ENCODE measurements at places on chromosomes 12 and 14.

- DNase-seq, result no peak
Measured at GRCh38 chr12:45259675-45260074, 43.8 kb downstream of the ANO6 start.

DNA sequence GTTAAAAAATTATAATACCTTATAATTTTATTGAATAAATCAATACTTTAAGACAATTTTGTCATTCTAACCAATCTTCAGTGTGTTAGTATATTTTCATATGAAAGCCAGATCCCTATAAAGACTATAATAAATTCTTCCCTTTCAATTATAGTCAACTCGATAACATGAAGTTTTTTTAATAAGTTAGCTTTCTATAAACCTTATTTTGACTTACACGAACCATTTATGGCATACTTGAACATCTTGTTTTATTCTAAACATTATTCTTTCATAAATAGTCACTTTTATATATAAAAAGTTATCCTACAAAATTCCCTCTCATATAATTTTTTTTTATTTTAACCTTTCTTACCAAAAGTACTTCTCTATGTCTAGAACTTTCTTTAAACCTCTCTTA is 1002.3 kb downstream of the TMEM121 start:
- no peak for DNase-seq

DNA sequence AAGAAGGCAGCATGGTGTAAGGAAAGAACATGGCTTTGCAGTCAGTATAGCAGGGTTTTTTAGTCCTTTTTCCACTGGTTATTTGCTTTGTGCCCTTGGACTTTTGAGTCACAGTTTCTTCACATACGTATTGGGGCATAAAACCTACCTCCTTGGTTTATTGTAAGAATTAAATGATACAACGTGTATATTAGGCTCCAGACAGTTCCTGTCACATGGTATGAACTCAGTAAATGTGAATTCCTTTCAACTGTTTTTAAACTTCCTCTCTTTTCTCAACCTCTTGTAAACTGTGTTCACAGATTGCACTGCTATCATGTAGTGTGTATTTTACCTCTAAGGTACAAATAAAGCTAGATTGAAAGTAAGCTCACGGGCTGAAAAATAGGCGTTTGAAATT is 29.5 kb downstream of the MSRB3 start:
- no peak for DNase-seq

DNA sequence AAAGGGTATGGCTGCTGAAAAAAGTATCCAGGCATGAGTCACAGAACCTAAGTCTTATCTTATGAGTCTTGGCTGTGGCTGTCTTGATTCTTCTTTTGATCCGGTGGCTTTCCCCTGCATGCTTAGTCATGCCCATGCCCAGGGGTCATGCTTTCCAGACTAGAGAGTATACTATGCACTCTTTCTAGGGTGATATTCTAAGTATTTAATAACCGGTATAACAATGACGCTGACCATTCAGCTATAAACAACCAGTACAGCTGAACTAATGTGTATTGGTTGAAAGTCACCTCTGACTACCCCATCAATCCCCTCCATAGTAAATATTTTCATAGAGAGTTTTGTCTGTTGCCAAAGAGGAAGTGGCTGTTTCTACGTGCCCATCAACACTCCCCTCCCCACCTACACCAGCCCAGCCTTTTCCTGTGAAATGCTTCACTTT is 34.7 kb upstream of the NRXN3 start:
- DNase-seq, result peak; percentile 69

DNA sequence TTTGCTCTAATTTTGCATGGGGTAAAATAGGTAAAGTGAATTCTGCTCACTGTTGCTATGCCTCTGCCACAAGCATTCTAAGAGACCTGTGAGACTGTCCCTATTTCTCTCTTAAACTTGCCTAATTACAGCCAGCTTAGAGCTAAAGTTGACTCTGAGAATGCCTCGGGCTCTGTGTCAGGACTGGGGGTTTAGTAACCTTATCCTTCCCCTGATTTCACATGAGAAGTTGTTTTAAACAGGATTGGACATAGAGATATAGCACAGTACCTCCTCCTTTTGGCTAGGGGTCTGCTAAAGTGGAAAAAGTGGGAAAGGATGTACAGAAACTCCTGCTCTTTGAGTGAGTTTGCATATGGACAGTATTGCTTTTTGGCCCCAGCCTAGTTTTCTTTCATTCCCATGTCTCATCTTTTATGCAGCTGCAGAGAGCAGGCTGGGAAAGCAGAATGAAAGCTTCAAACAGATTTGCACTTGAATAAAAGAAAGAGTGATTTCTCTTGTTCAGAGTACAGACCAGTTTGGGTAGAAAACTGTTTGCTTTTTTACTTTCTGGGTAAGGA is 122.0 kb downstream of the RAD51B start:
- no peak for DNase-seq

DNA sequence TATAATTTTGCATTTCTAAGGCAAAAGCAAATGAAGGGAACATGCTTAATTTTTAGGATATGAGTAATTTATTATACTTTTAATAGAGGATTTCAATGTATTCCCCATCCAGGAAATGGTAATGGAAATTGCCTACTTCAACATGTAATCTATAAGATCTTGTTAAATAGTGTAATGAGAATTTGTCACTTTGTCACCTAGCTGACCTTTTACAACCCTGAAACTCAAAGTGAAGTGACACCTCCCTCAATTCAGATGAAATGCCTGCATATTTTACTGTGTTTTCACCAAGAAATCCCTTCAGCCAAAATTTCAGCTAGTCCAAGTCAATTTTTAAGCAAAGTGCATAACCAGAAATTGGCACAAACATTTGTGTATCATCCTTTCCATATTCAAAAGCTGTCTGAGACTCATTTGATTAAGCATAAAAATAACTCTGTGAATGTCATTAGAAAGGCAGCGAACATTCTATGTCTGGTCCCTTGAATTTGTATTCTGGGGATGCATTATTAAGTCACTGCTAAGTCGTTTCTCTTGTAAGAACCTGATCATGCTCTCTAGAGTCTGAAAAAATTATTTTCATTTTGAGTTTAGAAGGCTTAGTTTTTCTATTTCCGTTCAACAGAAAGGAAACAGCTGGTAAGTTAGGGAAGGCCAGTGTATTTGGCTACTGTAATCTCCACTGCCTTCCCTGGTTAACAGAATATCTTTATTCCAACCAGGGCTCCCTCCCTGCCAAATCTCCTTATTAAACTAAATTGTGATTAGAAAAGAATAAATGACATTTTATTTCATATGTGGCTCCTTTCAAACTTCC is 100.8 kb downstream of the IGF1 start:
- DNase-seq, result no peak

- DNase-seq, result no peak
Measured at GRCh38 chr12:107668320-107669098, 17.1 kb upstream of the PWP1 start.

GRCh38 chr12:75317784-75318183 is 12.3 kb downstream of the CAPS2 start:
- DNase-seq, result no peak

GRCh38 chr14:54681811-54682261 is 114.9 kb downstream of the SAMD4A start:
- DNase-seq, result no peak

GRCh38 chr12:131640525-131640924 is 70.4 kb upstream of the SFSWAP start:
- DNase-seq, result no peak

DNA sequence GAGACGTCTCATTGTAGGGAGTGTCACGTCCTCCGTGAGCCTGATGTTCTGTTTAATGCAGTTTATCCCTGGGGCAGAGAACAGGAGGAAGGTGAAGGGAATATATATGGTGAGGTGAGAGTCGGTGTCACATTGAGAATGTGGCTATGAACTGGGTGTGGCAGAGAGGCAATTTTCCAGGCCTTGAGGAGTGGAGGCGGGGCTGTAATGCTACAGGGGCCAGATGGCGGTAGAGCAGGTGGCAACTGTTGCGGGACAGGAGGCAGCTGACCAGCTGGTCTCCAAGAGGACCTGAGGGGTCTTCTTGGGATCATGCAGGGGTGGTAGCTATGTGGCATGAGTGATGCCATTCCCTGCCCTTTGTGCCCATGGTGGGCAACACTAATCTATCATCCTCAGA is 59.6 kb downstream of the CACNA1C start:
- no peak for DNase-seq

DNA sequence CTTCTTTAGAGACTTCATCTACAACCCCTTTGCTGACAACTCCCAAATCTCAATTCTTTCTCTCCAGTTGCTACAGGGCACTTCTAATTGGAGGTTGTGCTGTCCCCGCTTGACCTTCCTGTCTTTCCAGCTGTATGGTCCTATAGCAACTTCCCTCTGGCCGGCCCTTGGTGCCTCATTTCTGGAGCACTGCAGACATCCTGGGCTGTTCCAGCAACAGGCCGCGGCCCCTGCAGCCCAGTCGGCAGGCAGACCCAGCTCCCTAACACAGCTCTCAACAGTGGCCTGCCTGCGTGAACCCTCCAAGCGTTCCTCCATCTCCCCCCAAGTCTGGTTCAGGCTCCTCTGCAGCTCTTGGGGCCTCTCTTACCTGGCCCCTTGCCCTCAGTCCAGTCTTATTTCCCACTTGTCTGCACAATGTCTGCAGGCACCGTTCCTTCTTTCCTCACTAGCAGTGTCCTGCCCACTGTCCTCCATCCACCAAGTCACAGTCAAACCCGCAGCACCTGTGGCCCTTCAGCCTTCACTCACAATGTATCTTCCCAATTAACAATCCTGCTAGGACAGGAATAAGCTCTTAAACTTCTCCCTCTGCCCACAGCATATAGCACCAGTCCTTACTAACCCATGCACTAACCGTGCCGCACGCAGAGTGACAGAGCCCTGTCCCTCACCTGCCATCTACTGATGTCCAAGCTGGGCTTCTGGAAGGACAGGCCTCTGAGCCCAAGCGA is 1.6 kb upstream of the EML1 start:
- DNase-seq, result no peak
